Upper lobe of left lung (tissue), 6 donors: ENCODE measurements at places on chromosomes 7 and 10.

DNA sequence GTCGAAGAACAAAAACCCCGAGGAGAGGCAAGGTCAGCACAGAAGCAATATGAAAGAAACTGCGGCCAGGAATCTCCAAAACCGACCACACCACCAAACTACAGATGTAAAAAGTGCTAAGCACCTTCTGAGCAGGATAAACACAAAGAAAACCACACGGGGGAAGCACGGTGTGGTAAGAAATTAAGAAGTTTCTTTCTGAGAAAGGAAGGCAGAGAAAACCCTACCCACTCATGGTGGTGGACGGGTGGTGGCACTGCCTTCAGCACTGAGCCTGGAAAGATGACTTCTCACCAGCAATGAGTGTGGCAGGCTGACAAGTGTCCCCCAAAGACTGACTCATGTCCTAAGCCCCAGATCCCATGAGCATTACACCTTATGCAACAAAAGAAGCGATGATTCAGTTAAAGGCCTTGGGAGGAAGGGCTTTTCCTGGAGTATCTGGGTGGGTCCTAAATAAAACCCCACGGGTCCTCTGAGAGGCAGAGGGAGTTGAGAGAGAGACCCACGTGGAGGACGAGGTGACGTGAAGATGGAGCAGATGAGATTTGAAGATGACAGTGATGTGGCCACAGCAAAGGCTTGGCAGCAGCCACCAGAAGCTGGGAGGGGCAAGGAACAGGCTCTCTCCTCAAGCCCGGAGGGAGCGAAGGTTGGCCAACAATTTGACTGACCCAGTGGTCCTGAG, 124.9 kb downstream of the DLG5 start:
- H3K4me1 ChIP-seq, result no peaks in the 10 kb centered on the region
- no peaks in the 10 kb centered on the region for H3K27me3 ChIP-seq
- no peak for DNase-seq
- no peak overlapping the region for H3K27ac ChIP-seq

DNA sequence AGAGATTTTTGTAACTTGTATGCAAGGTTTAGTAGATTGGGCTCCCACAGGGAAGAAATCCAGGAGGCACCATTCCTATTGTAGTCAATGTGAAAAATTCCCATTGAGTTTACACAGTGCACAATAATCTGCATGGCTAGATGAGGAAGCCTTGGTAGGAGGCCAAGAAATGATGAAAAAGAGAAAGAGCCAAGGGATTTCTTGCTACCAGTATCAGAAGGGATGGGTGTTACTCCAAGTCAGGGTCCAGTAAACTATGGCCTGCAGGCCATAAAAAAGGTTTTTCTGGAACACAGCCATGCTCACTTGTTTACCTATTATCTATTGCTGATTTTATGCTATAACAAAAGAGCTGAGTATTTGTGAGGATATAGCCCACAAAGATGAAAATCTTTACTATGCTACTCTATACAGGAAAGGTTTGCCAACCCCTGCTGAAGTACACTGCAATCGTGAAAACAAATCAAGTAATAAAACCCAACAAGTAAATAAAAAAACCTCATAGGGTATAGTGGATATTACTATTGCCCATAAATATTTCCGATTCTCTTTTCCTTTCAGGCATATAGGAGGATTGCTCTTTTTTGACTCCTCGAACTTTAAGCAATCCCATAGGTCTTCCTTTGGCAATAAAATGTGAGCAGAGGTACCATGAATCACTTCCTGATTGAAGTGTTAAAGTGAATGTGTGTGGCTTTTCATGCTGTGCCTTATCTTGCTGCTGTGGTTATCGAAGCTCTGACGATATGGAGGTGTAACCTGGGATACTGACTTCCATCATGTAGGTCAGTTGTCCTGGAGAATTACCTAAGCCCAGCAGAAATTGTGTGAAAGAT, 256.3 kb upstream of the MAGI2 start:
- no peak overlapping the region for H3K4me3 ChIP-seq
- H3K36me3 ChIP-seq, result no peaks in the 10 kb centered on the region
- H3K4me1 ChIP-seq, result no peaks in the 10 kb centered on the region

- peak overlapping the region; percentile 3 for H3K4me3 ChIP-seq
- H3K27ac ChIP-seq, result no peak overlapping the region
- no peaks in the 10 kb centered on the region for H3K4me1 ChIP-seq
- peaks cover 11% of the 10 kb centered on the region for H3K27me3 ChIP-seq
Observed at GRCh38 chr7:153886506-153887441, 165.4 kb upstream of the DPP6 start.

GRCh38 chr10:125221716-125222115, 61.4 kb upstream of the CTBP2 start:
- H3K36me3 ChIP-seq, result no peaks in the 10 kb centered on the region
- no peaks in the 10 kb centered on the region for H3K4me1 ChIP-seq
- no peak overlapping the region for H3K4me3 ChIP-seq
- DNase-seq, result no peak
- H3K27me3 ChIP-seq, result no peaks in the 10 kb centered on the region
- no peak overlapping the region for H3K27ac ChIP-seq

DNA sequence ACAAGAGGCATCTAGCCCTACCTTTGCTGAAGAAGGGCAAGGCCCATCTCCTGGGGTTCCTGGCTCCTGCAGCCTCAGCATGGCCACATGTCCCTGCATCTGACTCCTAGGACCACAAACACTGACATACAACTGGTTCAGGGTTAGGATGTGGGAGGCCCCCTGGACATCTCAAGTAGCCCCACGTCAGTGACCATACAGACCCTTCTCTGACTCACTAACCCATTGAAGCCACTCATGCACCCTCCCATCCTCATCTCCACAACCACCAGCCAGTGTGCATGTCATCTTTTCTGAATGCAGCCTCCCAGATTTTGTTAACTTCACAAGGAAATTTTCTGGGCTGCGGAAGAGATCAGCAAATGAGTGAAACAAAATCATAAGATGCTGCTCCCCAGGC, 18.2 kb downstream of the TMEM176B start:
- H3K4me3 ChIP-seq, result no peak overlapping the region
- no peak overlapping the region for H3K27ac ChIP-seq
- H3K4me1 ChIP-seq, result peaks cover 27% of the 10 kb centered on the region
- DNase-seq, result no peak

- H3K4me1 ChIP-seq, result peaks cover 8% of the 10 kb centered on the region
- H3K27me3 ChIP-seq, result no peaks in the 10 kb centered on the region
- H3K4me3 ChIP-seq, result no peak overlapping the region
Observed at GRCh38 chr7:112357136-112357535, 93.1 kb upstream of the IFRD1 start.

DNA sequence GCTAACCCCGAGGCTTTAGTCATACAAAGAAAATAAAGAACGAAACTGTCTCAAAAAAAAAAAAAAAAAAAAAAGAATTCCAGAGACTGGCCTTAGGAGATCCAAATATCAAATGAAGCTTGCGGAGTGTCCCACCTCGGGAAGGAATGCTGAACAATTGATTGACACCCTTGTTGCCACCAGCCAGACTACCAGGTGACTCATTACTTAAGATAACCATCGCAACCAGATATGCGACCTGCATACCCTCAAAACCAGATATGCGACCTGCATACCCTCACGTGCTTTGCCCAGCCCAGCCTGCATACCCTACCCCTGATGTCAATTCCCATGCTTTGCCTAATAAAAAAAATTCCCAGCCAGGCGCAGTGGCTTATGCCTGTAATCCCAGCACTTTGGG, 2.7 kb upstream of the PRKRIP1 start:
- no peaks in the 10 kb centered on the region for H3K27me3 ChIP-seq
- peaks cover 20% of the 10 kb centered on the region for H3K4me1 ChIP-seq

- H3K27me3 ChIP-seq, result peaks cover 54% of the 10 kb centered on the region
- H3K4me3 ChIP-seq, result peak overlapping the region; percentile 19
Observed at GRCh38 chr7:97006816-97007582, 1.6 kb downstream of the DLX6 start.

DNA sequence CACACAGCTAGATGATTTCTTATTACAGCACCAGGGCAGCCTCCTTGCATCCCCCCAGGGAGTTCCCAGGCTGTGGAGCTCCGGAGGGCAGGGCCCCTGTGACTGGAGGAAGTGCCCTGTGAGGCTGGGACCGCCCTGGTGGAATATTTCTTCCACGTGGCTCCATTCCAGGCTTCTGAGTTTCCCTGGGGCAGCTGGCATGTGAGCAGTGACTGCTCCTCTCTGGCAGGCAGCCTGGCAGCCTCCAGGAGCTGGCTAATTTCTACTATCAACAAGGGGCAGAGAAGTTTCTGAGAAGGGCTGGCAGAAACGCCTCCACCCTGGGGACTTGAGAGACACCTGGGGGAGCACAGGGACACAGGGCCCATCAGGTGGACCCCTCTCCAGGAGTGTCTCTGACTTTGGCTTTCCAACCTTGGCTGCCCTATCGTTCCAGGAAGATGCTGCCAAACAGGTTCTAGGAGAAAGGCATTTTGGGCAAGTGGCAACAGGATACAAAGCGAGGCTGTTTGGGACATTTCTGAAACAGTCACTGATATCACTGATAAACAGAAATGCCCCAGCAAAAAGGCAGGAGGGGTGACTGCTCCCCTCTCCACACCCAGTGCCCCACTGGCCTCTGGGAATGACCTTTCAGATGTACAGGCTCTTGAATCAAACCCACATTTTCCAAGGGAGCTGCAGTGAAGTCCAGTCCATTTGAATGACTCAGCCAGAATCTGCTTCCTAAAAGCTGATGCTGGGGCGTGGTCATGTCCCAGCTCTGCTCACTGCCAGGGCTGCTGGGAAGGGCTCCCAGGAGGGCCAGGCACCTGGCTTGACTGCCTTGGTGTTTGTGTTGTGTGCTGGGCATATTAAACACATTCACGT, 16.1 kb downstream of the MYOF start:
- no peak overlapping the region for H3K4me3 ChIP-seq
- peak overlapping the region; percentile 93 for H3K27ac ChIP-seq
- DNase-seq, result peak; percentile 94
- H3K27me3 ChIP-seq, result no peaks in the 10 kb centered on the region

DNA sequence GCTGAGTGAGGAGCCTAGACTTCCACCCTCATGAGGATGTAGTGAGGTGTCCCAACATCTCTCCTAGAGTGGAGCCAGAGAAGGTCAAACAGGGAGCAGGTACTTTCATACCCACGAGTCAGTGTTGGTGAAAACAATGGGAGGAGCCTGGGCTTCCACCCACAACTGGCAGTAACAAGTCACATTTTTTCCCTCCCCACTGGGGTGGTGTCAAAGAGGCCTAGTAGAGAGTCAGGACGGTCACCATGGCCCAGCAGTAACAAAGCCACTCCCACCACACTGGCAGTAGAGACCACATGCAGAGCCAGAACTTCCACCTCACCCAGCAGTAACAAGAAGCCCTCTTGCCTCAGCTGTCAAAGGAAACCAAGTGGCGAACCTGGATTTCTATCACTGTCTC, 280.2 kb upstream of the IMMP2L start:
- DNase-seq, result no peak
- no peak overlapping the region for H3K4me3 ChIP-seq
- H3K36me3 ChIP-seq, result peaks cover 30% of the 10 kb centered on the region

DNA sequence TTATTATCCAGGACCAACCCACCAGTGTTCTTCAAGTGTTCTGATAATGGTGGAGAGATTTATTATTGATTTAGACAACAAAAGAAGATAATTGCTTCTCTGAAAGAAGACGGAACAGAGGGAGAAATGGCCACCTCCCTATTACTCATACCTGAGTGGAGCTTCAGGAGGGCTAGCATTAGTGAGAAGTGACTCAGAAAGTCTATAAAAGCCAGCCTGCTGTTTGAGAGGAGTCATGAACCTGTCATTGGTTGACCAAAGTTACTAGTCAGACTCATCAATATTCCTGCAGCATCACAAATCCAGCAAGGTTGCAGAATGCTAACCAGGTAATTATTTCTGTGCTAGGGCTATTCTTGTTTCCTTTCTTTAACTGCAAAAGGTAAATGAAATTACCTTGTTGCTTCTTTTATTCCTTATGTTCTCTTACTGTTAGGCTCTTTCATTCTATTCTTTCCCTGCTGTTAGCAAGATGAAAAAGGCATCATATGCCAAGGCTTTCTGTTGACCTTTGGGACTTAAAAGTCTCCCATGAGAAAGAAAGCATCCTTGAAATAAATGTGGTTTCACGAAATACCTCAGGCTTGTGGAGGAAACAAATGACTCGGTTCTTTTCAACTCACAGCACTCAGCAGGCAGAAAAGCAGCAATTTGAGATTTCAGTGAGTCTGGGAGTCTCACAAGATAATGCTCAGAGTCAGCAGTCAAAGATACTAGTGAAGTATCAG, 256.4 kb upstream of the PHYHIPL start:
- no peak for DNase-seq
- no peaks in the 10 kb centered on the region for H3K27me3 ChIP-seq
- H3K4me1 ChIP-seq, result peaks cover 5% of the 10 kb centered on the region
- no peak overlapping the region for H3K27ac ChIP-seq
- no peak overlapping the region for H3K4me3 ChIP-seq

DNA sequence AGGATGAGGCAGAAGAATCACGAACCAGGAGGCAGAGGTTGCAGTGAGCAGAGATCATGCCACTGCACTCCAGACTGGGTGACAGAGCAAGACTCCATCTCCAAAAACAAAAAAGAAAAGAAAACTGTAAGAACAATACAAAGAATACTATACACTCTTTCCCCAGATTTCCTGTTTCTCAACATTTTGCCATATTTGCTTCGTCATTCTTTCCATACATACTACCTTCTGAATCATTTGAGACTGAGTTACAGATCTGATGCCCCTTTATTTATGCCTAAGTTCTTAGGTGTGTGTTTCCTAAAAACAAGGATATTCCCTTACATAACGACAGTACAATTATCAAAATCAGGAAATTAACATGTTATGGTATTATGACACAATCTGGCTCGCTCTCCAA, 168.4 kb upstream of the CELF2 start:
- no peaks in the 10 kb centered on the region for H3K4me1 ChIP-seq
- H3K4me3 ChIP-seq, result no peak overlapping the region
- H3K27me3 ChIP-seq, result no peaks in the 10 kb centered on the region
- no peaks in the 10 kb centered on the region for H3K36me3 ChIP-seq
- no peak overlapping the region for H3K27ac ChIP-seq

GRCh38 chr10:58372607-58373441, 12.4 kb upstream of the TFAM start:
- no peaks in the 10 kb centered on the region for H3K4me1 ChIP-seq
- H3K4me3 ChIP-seq, result no peak overlapping the region
- H3K27me3 ChIP-seq, result no peaks in the 10 kb centered on the region

GRCh38 chr10:103067484-103067883, 125.6 kb downstream of the NT5C2 start:
- H3K27me3 ChIP-seq, result no peaks in the 10 kb centered on the region
- H3K4me1 ChIP-seq, result no peaks in the 10 kb centered on the region
- no peak overlapping the region for H3K4me3 ChIP-seq
- no peak overlapping the region for H3K27ac ChIP-seq

GRCh38 chr10:62616885-62617590, 187.5 kb upstream of the ADO start:
- no peaks in the 10 kb centered on the region for H3K36me3 ChIP-seq
- no peak overlapping the region for H3K4me3 ChIP-seq
- DNase-seq, result no peak

DNA sequence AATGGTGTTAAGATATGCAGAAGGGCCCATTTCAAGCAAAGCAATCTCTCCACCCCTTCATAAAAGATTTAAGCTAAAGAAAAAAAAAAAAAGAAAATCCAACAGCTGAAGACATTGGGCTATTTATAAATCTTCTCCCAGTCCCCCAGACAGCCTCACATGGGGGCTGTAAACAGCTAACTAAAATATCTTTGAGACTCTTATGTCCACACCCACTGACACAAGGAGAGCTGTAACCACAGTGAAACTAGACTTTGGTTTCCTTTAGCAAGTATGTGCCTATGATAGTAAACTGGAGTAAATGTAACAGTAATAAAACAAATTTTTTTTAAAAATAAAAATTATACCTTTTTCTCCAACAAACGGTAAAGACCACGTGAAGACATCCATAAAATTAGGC, 28.6 kb downstream of the PPP3CB start:
- no peak for DNase-seq
- H3K4me3 ChIP-seq, result no peak overlapping the region
- no peak overlapping the region for H3K27ac ChIP-seq
- H3K27me3 ChIP-seq, result no peaks in the 10 kb centered on the region
- no peaks in the 10 kb centered on the region for H3K36me3 ChIP-seq
